ENCODE measurements at places on chromosomes 4 and X.

- DNase-seq, result no peak
Measured at GRCh38 chr4:104129243-104129642, 365.5 kb downstream of the CXXC4 start.

- peak; percentile 76 for DNase-seq
Measured at GRCh38 chr4:140186651-140187315, 32.8 kb upstream of the MAML3 start.

GRCh38 chr4:171599628-171600027, 213.6 kb upstream of the GALNTL6 start:
- no peak for DNase-seq

DNA sequence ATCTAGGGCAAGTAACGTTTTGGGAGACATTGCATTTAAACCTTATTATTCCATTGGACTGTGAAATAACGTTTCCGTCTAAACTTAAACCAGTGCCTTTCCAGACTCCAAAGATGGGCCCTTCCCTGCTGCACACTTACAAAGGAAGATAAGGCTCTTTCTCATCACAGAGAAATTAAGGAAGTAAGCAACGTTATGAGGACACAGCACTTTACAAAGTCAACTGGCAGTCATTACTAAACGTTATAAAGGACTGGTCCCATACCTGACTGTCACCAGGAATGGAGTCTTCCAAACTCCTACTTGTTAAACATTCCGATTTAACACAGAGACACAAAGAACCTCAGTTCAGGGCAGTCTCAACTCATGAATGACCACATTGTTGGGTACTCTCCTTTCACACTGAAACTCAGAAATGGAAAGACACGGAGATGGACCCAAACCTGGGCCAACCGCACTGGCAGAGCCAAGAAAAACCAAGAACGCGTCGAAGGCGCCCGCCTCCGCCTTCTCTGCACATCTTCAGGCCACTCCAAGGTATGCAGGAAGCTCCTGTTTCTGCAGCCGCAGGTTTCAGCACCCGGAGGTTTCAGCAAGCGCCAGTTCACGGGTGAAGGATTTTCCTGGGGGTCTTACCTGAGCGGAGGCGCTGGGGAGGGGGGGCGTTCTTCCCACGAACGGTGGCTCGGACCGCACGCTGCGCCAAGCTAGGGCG, 670 bp downstream of the PAPSS1 start:
- peak; percentile 57 for DNase-seq

DNA sequence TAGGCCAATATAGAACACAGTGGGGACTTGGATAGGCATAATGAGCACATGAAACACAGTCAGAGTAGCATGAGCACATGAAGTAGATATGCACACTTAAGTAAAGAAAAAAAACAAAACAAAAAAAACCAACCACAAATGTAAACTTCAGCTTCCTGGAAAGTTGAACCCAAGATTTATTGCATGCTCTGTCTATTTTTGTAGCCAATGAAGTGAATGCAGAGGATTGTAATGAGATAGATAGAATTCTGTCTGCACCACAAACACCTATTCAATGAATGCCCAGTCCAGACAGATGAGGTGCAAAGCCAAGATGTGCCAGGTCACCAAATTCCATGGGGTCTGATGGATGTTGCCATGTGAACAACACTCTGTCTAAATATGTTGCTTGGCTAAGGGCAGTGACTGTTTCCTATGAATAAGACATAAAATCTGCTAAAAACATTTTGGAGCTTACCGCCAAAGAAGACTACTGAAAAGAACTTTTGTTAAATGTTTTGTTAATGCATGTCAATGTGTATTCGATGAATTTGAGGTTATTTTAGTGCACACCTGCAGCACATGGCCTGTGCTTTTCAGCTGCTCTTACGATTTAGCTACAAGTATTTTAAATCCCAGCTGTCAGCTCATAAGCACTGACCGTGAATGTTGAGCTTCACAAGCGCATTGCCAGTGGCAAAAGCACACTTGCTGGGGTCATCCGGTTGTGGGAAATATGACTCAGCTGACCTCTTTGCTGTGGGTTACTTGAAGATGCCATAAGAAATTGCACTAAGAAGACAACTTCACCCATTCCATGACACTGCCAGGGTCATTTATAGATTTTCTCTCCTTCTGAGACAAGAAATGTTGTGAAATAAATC, 374.8 kb upstream of the GNPDA2 start:
- DNase-seq, result no peak

Measured in foreskin fibroblast (primary cell).